Epithelial cell of proximal tubule (primary cell): ENCODE measurements at places on chromosomes 2 and 18.

GRCh38 chr2:104841744-104842143 lies 12.2 kb upstream of the POU3F3 start:
- no peak for DNase-seq

DNA sequence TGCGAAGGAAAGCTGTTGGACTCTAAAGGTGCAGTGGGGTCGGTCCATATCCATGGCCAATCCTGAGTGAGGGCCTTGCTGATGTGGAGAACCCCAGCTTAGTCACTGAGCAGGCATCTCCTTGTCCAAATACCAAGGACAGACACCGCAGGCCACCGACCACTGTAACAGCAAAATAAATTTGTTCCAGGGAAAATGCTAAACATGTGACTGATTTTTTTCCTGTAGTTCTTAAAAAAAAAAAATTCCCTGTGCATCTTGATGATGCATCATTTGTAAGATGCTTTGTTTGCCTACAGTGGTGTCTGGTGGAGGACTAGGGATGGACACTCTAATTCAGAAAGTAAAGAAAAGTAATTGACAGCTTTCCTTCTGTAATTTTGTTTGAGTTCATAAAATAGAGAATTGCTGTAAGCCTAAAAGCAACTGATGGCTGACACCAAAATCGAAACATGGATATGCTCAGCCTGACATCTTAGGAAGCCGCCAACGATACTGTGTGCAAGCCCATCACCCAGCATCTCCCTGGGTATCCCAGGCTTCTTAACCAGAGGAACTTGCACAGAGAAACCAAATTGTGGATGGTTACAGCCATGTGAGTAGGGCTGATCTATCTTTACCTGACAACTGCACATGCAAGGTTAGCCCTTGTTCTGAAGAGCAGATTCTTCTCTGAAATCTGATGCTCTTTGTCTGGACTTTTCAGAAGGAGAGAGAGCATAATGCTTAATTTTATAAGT lies 188.6 kb downstream of the ARL4C start:
- no peak for DNase-seq

DNA sequence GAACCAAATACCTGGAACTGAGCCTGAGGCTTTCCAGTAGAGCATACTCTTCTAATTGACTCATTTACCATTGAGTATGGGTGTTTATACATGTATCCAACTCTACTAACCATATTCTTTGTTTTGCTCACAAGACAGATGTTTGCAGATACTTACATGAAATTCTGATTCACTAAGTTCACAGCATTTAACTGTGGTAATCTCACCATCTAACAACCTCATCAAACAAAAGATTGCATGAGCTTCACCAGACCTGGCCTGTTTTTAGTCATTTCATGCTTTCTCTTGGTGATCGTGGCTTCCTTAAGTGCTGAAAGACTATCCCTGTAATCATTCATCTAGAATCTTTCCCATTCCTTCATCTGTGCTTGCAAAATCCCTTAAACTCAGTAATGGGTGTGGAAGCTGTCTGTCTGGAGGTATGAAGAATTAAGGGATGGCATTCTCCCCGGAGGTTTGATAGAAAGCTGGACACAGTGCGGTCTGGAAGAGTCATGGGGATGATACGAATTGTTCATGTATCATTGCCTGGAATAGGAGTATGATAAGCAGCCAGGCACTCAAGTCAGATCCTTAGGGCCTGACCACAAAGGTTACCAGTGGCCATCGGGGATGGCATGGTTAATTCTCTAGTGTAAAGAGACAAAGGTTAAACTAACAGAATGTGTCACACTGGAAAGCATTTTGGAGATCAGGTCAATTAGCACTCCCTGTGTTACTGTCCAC lies 42.0 kb upstream of the IL1R1 start:
- no peak for DNase-seq

GRCh38 chr2:128396500-128396891 lies 77.8 kb upstream of the HS6ST1 start:
- no peak for DNase-seq

DNA sequence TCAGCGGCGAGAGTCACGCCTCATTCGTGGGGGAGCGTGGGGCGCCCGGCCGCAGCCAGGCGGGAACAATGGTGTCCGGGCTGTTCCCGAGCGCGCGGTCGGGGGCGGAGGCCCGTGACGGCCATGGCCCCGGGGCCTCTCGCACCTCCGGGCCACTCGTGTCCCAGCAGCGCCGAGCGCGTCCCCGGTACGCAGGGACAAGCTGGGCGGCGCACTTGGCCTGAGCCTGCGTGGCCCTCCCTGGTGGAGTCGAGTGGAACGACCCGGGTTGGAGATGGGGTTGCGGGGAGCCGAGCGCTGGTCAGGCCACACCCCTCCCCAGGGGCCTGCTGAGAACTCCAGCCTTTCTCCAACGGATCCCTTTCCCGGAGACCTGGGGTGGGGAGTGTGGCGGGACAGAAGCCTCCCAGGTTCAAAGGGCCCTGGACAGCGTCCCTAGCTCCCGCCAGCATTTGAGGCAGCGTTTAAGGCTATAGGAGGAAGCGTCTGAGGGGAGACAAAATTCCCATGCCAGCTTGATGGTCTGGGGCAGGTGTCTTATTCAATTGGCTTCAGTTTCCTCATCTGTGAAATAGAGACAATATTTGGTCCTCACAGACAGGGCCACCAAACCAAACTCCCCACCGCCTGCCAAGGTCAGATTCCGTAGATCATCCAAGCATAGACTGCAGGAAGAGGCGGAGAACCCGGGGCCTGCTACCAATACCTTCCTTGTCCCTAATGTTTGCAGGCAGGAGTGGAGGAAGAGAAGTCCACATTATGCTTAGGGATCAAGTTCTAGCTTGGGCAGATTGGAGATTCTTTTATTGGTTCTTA lies 553 bp downstream of the CNDP2 start:
- DNase-seq = no peak
